ENCODE measurements at places on chromosomes 2 and 18. TPM values are rescaled to one million over a fixed set of nuclear protein-coding genes. Genes with fewer than 3 reads are reported as not detected.

Gene CTAGE1
- total RNA-seq = not detected

Gene OBSL1
- total RNA-seq = 40.8 TPM

DNA sequence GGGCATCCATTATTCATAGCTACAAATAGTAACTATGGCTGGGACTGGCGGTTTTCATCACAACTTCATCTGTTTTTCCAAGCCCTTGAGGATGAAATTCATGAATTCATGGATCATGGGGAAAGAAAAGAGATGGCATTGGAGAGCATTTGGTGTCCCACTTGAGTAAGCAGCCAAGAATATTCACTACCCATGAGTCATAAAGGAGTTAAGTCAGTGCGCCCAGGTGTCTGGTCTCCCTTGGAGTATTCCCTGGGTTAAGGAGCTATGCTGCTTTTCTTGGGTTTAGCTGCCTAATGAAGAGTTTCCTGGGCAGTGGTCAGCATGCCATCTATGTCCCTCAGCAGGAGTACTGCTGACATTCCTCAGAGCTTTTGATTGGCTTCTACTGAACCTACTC, 21.3 kb upstream of the LDAH start:
- no peak for DNase-seq

- no peak for DNase-seq
Measured at GRCh38 chr2:120320318-120320851, 25.6 kb upstream of the INHBB start.
